ENCODE measurements at places on chromosomes 1 and 21.
A peak's percentile ranks its signal among the peaks of the same experiment; 100 is the strongest.

DNA sequence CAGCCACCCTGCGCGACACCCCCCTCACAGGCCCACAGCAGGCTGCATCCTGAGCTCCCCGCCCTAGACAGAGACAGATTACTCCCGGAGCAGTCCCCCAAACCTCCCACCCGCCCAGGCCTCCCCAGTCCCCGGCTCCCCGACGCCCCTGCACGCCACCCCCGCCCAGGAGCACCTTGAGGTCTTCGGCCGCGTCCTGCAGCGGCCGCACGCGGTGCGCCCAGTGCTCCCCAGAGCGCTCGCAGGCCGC lies 731 bp downstream of the TRIM11 start:
- DNase-seq, result peak; percentile 50

DNA sequence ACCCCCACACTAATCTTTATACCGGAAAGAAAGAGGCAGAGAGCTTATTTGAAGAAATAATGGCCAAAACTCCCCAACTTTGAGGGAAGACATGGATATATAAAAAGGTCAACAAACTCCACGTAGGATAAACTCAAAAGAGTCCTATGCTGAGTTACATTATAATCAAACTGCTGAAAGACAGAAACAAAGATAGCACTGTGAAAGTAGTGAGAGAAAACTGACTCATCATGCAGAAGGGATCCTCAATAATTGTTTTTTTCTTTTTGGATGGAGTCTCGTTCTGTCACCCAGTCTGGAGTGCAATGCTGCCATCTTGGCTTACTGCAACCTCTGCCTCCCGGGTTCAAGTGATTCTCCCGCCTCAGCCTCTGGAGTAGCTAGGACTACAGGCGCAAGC lies 48.5 kb upstream of the TTC39A start:
- DNase-seq, result no peak

GRCh38 chr1:83905315-83905907 lies 93.5 kb downstream of the TTLL7 start:
- peak; percentile 23 for DNase-seq

DNA sequence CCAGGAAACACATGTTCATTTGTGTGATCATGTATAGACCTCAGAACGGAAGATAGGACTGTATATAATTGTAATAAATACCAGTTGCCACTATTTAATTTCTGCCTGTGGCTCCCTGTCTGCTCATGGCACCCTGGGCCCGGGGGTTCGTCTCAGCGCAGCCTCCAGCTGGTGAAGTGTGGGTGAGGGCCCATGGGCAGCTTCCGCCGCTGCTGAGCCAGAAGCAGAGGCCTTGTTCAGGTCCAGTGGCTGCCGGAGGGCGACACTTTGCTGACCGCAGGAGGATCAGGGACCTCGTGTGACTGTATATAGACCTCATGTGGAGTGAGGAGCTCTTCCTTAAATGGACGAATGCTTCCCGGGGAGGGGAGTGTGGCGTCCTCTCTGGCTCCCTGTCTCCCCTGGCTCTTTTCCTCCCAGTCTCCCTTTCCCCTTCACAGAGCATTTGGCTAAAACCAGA lies 155.9 kb downstream of the PEX14 start:
- no peak for DNase-seq

DNA sequence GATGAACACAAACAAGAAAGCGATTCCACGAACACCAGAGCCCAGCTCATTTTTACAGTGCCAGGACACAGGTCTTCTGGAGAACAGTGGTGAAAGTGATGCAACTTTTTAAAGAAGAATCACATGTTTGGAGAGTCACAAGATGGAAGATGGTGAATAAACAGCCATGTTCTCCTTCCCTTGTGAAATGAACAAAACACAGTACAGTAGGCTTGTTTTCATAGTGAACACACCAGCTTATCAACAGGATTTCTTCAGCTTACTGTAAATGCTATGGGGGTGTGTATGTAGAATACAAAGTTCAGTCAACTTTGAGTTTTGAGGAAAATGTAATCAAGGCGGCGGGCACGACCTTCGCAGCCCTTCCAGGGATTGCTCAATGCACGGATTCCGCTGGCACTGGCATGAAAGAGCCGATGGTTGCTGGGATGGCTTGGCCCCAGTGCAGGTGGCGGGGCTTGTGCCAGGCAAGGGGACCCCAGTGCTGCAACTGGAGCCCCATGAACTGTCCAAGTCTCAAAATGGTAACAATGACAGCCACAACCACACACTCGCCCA lies 9.7 kb downstream of the TMPRSS3 start:
- no peak for DNase-seq
